ENCODE measurements at places on chromosomes 4 and X.
A peak's percentile ranks its signal among the peaks of the same experiment; 100 is the strongest.

DNA sequence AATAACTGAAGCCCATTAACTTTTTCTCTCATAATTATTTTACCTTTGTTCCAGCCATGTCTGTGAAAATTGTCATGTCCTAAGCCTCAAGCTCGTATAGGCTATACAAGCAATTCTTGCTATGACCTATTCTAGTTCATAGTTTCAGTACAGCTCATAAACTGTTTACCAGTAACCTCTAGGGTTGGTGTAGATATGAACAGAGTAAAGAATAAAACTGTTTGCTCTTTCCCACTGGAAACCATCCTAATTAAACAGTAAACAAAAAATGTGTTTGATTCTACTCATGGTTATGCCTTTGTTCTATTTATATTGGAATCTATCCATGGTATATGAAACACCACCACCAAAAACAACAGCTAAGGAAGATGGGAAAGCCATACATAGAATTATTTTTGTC is 1444.0 kb upstream of the PCDH7 start:
- DNase-seq: no peak

- DNase-seq: no peak
These were observed 57.0 kb upstream of the PPP2R3B start for GRCh38 chrX:443536-444210.

DNA sequence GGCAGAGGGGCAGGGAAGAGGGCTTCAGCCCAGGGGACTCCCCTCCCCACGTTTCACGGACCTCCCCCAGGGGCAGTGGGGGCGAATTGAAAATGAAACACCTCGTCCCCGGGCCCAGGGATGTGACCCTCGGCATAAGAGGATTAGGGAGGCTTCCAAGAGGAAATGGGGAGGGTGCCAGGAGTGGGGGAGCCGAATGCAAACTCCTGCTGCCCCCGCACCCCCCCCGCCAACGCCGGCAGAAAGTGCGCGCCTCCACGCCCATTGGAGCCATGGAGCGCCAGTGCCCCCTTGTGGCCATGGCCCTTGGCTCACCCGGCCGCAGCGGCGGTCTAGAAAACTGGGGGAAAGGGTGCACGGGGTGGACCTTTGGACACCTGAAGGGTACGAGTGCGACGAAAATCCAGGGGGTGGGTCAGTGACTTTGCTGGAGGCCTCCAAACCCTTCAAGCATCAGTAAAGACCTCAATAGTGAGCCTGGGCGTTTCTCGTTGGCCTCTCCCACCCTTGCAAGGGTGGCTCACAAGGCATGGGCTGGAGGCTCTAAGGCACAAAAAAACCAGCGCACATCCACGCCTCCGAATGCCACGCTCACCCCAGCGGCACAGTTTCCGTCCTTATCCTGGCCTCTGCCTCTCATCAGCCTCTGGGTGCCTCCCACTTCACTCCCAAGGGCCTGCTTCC is 120.8 kb upstream of the PJA1 start:
- DNase-seq: peak; percentile 29

- DNase-seq: no peak
These were observed 54.6 kb upstream of the TENM3 start for GRCh38 chr4:182188622-182189021.

DNA sequence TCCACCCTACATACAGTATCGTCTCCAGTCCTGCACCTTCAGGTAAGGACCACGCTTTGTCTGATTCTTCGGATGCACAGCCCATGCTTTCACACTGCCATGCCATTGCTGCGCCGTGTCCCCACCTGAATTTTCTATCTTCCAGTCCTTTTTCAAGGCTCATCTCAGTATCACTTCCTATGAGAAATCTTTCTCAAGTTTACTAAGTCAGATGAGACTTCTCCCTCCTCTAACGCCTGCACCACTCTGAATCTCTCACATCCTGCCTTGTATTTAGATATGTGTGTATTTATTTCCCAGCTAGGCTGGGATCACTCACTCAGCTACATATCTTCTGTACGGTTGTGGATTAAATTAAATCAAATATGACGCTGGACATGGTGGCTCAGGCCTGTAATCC is 116.8 kb downstream of the SMIM20 start:
- DNase-seq: no peak

DNA sequence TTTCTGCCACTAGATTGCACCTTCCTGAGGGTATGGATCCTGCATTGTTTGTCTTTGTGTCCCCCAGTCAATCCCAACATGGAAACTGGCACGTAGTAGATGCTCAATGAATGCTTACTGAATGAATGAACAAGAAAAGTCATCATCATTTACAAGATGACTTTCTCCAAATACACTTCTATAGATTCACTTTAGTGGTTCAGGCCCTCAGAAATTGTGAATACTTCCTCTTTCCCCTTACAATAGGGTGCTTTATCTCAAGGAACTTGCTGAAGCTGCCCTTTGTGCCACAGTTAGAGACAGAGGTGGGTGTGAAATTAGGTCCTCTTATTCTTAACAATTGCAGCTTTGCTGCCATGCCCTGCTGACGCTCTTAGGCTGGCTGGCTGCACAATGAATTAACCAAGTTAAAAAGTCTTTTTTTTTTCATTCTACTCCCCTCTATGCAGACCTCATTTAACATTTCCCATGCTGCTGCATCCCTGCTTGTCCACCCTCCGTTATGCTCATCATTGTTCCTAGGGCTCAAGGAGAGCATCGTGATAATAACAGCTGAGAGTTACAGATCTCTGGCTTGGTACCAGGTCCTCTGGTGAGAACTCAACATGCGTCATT is 108.0 kb upstream of the ZNF518B start:
- no peak for DNase-seq

DNA sequence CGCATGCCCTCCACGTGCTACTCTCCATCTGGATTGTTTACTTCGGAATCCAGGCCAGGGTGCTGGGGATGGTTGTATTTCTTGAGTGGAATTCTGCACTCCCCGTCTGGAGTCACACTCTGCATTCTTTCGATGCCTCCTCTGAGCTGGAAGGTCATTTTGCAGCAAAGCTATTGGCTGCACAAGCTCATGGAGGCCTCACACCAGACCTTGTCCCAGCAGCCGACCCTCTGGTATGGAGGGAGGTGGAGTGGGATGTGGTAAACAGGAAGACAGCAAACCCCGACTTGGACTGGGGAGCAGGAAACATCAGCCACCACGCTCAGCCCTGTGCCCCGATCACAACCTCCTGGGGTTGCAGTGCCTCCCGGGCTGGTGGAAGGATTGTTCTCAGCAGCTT is 225.3 kb upstream of the LNX1 start:
- no peak for DNase-seq

DNA sequence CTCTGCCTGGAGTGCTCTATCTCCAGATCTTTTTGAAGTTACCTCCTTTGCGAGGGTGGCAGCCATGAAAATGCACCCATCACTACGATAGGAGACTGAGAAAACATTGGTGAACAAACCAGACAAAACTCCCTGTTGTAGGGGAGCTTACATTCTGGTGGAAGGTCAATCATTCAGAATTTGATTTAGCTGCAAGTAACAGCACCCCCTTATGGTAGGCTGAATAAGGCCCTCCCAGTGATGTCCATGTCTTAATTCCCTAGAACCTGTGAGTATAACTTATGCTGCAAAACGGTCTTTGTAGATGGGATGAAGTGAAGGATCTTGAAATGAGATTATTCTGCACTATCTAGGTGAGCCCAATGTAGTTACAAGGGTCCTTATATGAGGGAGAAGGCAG is 5.6 kb upstream of the TEC start:
- DNase-seq: no peak

DNA sequence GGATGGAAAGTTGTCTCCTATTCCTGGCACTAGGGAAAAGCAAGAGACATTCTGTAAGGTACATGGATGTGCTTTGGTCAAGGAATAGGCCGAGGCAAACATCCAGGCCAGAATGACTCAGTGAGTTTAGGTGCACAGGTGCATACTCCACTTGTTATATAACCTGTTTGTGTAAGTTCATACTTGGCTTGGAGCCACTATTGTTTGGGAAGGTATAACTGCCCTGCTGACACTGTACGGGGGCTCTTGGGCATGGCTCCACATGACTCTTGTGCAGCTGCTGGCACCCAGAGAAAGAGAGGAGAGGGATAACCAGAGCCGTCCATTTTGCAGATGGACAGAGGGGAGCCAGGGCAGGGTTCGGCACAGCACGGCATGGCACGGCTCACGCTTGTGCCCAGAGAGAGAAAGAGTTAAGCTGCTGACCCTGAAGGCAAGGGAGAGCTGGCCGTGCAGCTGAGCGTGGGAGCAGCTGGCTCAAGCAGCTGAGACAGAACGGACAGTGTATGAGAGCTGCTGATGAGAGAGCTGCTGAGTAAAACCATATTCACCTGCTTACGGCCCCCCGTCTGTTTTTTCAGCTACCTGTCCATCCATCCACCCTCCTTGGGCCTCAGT is 98.0 kb downstream of the SLC2A9 start:
- DNase-seq: no peak

DNA sequence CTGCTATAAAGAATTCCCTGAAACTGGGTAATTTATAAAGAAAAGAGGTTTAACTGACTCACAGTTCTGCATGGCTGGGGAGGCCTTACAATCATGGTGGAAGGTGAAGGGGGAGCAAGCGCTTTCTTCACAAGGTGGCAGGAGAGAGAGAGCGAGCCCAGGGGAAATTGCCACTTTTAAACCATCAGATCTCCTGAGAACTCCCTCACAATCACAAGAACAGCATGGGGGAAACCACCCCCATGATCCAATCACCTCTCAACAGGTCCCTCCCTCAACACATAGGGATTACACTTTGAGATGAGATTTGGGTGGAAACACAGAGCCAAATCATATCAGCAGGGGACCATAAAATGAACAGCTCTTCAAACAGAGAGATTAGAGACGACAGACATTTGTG is 198.6 kb downstream of the MAGEB5 start:
- DNase-seq: no peak

GRCh38 chr4:78058591-78059523 is 1.7 kb downstream of the FRAS1 start:
- no peak for DNase-seq

- DNase-seq: no peak
These were observed 53.8 kb downstream of the PACRGL start for GRCh38 chr4:20754036-20754435.

- no peak for DNase-seq
These were observed 76.8 kb upstream of the GC start for GRCh38 chr4:71860643-71861042.

DNA sequence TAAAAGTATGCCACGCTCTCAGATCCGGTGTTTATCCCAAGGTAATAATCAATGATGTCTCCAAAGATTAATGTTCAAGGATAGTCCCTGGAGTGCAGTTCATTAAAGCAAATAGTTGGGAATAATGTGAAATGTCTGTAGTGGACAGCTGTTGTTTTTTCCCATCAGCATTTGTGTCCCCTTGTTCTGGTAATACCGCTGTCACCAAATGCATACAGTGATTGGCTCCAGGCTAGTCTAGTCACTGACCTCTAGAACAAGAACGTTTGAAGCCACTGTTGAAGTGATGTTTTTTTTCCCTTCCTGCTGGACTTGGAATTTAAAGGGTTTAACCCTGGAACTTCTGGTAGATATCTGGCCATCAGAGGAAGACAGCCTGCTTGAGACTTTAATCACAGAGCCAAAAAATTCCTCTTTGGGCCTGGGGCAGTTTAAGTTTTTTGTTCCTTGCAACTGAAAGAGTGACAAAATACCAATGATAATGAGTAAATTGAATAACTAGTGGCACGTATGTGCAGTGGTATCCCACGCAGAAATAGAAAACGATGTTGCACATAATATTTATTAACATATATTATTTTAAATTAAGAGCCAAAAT is 30.6 kb downstream of the HSD17B11 start:
- DNase-seq: no peak

- DNase-seq: no peak
These were observed 6.6 kb upstream of the PPM1K start for GRCh38 chr4:88291003-88291402.

DNA sequence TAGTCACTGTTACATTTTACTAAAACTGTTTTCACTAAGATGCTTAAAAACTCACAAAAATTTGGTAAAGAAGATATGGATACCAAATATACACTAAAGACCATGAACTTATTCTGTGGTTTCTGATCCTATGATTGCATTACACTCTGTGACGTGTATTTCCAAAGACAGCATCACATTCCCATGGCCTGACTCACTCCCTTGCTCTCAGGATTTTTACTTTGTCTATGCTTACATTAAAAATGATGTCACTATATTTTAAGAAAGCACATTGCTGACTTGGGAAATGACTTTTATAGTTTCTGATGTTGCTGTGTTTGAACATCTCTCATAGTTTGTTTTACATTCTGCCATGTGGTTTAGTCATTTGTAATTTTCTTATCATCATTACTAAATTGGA is 327.9 kb upstream of the MAGEB18 start:
- DNase-seq: no peak

- DNase-seq: no peak
These were observed 35.7 kb downstream of the FRAS1 start for GRCh38 chr4:78092850-78093249.

DNA sequence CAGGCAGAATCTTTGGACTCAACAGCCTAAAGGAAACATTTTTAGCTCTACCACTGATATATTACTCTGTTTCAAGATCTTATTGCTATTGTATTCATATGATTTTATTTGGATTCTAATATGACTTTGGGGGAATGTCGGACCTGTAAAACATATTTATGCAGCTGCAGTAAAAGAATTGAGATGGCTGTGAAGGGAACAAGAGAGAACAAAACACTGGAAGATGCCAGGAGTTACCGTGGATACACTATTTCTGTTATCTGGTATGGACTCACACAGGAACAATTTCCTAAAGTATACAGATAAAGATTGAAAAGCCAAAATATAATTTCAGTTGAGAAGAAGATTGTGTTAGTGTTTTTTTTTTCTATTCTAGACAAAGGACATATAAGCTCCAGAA is 113.0 kb upstream of the DCLK2 start:
- no peak for DNase-seq

DNA sequence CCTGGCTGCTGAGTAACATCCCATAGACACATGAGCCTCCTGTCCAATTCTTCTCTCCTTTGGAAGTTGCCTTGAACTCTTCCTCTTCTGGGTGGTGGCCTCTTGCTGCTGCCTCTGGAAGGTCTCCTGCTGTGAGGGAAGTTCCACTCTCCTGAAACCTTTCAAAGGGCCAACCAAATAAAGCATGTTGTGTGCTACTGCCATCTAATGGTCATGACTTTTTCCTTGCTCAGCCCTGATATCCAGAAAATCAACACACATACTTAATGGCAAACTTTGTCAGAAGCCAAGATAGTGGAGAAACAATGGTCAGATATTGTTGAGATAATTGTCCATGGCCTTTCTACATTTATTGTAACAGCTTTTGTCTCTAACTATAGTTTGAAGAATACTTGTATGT is 19.1 kb upstream of the ZXDA start:
- no peak for DNase-seq

Measured in stimulated activated CD4-positive, alpha-beta T cell treated with anti-CD3 and anti-CD28 coated beads, Interleukin-2, amount 100 ng/mL, for 4 hours (primary cell).